ENCODE measurements at places on chromosomes 1 and 21.

DNA sequence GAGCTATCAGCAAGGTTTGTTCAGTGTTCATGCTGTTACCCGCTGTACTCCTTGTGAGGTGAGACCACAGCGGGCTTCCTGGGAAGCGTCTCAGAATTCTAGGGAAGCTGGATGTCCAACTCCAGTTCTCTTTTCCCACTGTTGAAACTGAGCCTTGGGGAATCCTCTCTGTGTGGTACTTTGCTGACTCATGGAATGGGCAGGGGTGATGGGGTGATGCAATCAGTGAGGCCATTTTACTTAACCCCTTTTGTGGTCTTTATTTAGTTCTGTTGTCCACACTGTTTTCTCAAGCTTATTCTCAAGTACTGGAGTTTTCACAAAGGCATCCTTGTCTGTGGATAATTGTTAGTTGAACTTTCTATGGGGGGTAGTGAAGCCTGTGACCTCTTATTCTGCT is 42.6 kb downstream of the ACKR1 start:
- DNase-seq, result no peak

GRCh38 chr1:22687191-22687590 is 23.4 kb upstream of the EPHB2 start:
- no peak for DNase-seq

- no peak for DNase-seq
Measured at GRCh38 chr21:39537571-39537970, 75.2 kb upstream of the B3GALT5 start.

- no peak for DNase-seq
Measured at GRCh38 chr1:81213279-81213678, 587.5 kb upstream of the ADGRL2 start.

DNA sequence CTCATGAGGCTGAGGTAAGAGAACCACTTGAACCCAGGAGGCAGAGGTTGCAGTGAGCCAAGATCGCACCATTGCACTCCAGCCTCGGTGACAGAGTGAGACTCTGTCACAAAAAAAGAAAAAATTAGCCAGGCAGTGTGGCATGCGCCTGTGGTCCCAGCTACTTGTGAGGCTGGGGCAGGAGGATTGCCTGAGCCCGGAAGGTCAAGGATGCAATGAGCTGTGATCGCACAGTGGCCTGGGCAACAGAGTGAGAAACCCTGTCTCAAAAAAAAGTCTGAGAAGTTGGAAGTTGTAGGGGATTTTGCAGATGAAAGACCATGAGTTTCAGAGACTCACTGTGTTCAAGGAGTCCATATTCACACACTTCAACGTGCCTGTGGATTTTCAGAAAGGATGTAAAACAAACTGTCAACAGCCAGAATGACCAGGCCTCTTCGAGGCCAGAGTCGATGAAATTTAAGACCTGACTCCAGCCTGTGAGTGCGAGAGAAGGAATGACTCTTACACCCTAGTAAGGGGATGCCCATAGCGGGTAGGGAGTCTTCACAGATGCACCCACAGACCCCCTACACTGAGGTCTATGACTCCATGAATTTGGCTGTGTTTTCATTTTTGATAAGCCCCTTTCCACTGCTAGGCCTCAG is 2.2 kb downstream of the S100A13 start:
- DNase-seq, result no peak

DNA sequence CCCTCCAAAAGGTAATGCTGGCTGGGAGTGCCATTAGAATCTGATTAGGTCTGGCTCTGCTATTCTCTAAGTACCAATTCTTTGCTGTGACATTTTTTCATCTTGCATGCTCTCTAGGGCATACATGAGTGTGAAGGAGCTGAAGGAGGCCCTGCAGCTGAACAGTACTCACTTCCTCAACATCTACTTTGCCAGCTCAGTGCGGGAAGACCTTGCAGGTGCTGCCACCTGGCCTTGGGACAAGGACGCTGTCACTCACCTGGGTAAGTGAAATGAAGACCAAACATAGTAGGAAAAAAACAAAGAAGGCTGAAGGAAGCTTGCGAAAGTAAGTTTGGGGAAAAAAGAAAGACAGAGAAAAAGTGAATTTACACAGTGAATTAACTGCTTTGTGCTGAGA is 207.9 kb downstream of the PAPPA2 start:
- no peak for DNase-seq

- DNase-seq, result no peak
Measured at GRCh38 chr1:30879940-30880677, 28.4 kb downstream of the SDC3 start.
